ENCODE measurements at places on chromosomes 4 and X. TPM values are rescaled to one million over a fixed set of nuclear protein-coding genes. Genes with fewer than 3 reads are reported as not detected.

Gene PPP2R3B
- total RNA-seq = 31.7 TPM

GRCh38 chr4:142614621-142615323, 231.3 kb downstream of the INPP4B start:
- DNase-seq = no peak
- H3K4me3 ChIP-seq = no peak overlapping the region
- H3K27me3 ChIP-seq = no peaks in the 10 kb centered on the region
- peaks cover 6% of the 10 kb centered on the region for H3K4me1 ChIP-seq
- peaks cover 77% of the 10 kb centered on the region for H3K36me3 ChIP-seq

Gene PWWP3B
- total RNA-seq = not detected

GRCh38 chr4:22802876-22803275, 110.1 kb downstream of the GBA3 start:
- H3K27me3 ChIP-seq = no peaks in the 10 kb centered on the region
- no peaks in the 10 kb centered on the region for H3K4me1 ChIP-seq
- no peak for DNase-seq

GRCh38 chrX:129653181-129653970, 1.4 kb downstream of the APLN start:
- H3K27ac ChIP-seq = no peak overlapping the region
- no peaks in the 10 kb centered on the region for H3K36me3 ChIP-seq
- no peak for DNase-seq
- H3K27me3 ChIP-seq = peaks cover 15% of the 10 kb centered on the region
- no peak overlapping the region for H3K4me3 ChIP-seq

DNA sequence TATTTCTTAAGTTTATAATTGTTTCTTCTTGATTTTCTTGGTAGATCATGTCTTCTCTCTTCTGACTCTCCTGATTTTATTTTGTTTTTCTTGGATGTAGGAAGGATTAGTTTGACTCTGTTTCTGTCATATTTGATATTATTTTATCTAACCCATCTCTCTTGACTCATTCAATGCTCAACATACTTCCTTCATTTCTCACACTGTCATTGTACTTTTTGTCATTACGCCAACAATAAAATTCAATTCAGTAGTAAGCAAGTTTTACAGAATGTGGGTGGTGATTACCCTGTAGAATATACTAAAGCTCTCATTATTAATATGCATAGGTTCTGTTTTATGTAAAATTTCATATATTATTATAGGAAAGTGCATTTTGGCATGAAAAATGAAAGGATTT, 1303.0 kb upstream of the AGA start:
- H3K27ac ChIP-seq = no peak overlapping the region
- no peak overlapping the region for H3K4me3 ChIP-seq
- no peaks in the 10 kb centered on the region for H3K27me3 ChIP-seq
- H3K4me1 ChIP-seq = no peaks in the 10 kb centered on the region
- DNase-seq = no peak

GRCh38 chr4:170872794-170873193, 783.0 kb upstream of the AADAT start:
- no peaks in the 10 kb centered on the region for H3K27me3 ChIP-seq
- H3K36me3 ChIP-seq = no peaks in the 10 kb centered on the region
- H3K27ac ChIP-seq = no peak overlapping the region
- no peak overlapping the region for H3K4me3 ChIP-seq
- no peak for DNase-seq

GRCh38 chr4:127238956-127239475, 393.7 kb upstream of the INTU start:
- no peaks in the 10 kb centered on the region for H3K27me3 ChIP-seq
- no peak for DNase-seq
- no peaks in the 10 kb centered on the region for H3K36me3 ChIP-seq
- H3K27ac ChIP-seq = no peak overlapping the region
- no peaks in the 10 kb centered on the region for H3K4me1 ChIP-seq
- no peak overlapping the region for H3K4me3 ChIP-seq

Gene GYPB
- not detected for total RNA-seq

DNA sequence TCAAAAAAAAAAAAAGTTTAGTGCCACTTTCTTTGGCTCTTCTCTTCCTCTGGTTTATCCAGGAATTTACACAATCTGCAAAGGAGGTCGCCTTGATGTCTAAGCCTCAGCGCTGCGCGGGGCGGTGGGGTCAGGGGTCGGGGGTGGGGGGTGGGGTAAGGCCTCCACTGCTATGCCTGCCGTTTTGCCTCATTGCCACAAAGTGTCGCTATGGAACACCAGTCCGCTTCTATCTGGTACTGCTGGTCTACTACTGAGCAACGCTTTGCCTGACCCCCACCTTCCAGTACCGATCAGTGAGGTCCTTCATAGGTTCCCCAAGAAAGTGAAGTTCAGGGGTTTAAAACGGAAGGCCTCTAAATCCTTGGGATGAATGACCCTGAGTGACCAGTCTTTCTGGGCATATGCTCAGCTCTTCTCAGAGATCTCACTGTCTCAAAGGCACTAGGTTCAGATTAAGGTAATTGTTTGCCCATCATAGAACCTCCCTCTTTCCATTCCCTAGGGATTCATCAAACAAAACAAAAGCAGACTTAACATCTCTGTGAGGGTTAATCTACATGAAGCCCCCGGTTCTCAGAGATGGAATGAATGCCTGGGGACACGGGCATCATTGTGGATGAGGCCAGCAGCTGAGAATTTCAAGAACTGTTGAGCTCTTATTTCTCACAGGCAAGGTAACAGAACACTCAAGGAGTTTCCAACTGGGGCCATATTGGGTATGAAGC, 16.9 kb upstream of the TSR2 start:
- no peak overlapping the region for H3K4me3 ChIP-seq
- peaks cover 6% of the 10 kb centered on the region for H3K27me3 ChIP-seq
- DNase-seq = peak; percentile 14
- H3K36me3 ChIP-seq = no peaks in the 10 kb centered on the region

- H3K4me3 ChIP-seq = no peak overlapping the region
- no peaks in the 10 kb centered on the region for H3K36me3 ChIP-seq
- no peak for DNase-seq
- peaks cover 9% of the 10 kb centered on the region for H3K27me3 ChIP-seq
- peaks cover 6% of the 10 kb centered on the region for H3K4me1 ChIP-seq
- H3K27ac ChIP-seq = no peak overlapping the region
Observed at GRCh38 chr4:158255727-158256324, 45.5 kb downstream of the TMEM144 start.

Gene GAGE2A
- not detected for total RNA-seq

DNA sequence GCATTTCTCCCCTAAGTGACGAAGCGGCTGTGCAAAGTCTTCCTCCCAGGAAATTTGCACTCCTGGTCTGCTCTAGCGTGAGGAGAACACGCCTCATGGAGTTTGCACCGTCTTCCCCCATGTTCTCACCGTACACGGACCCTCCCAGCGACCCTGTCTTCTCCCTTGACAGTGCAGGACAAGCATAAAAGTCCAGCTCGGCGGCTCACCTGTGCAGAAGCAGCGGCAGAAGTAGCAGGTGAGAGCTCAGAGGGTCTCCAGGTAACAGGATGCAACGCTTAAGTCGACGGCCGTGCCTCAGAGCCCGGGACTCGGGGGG, 314 bp downstream of the P2RY8 start:
- H3K27ac ChIP-seq = peak overlapping the region; percentile 99
- H3K4me3 ChIP-seq = peak overlapping the region; percentile 94
- H3K4me1 ChIP-seq = peaks cover 15% of the 10 kb centered on the region
- peaks cover 10% of the 10 kb centered on the region for H3K36me3 ChIP-seq

Data from activated CD4-positive, alpha-beta memory T cell treated with anti-CD3 and anti-CD28 coated beads for 36 hours (primary cell).